ENCODE measurements at places on chromosomes 1 and 21.

GRCh38 chr1:227959325-227959860 lies 11.7 kb upstream of the WNT9A start:
- no peak for DNase-seq

GRCh38 chr1:46026531-46026930 lies 105.9 kb downstream of the PIK3R3 start:
- no peak for DNase-seq

DNA sequence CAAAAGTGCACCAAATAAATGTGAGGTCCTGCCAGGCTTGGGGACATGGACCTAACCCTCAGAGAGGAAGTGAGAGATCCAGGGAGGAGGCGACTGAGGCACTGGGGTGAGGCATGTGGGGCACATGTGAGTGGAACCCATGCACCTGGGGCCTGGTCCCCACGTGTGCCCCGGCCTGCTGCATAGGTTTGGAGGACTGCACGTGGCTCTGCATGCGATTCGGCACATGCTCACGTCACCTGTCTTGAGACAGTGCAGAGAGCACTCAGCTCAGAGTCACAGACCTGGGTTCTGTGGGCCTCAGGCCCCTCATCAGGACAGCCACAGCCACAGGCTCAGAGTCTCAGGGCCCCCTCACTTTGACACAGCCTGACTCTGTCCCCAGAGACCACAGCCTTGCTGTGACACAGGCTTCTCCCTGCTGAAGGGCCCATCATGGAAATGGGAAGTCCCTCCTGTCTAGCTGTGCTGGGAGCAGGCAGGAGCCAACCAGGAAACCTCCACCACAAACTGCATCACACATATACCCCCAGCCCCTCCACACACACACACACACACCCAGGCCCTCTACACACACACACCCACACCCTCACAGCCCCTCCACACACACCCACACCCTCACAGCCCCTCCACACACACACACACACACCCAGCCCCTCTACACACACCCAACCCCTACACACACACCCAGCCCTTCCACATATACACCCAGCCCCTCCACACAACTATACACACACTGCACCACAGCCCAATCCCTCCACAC lies 48.2 kb downstream of the SLC9A1 start:
- DNase-seq = peak; percentile 2

- DNase-seq = no peak
These were observed 35.6 kb downstream of the PTPN14 start for GRCh38 chr1:214515544-214516433.

DNA sequence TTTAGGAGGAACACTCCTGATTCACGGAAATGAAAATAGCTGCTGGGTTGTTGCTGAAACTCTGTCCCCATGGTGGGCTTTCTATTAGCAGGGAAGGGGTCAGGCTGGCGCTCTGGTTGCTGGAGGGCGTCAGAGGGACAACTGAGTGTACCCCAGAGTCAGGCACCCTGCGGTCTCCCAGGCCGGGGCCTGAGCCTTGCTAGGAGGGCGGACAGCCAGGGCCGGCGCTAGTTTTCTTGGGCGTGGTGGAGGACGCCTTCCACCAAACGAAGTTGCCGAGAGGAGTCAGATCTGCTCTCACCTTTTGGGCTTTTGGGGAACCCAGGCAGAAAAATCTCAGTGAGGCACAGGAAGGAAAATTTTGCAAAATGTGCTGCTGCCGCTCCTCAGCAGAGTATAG lies 54.8 kb downstream of the NGF start:
- DNase-seq = no peak

- no peak for DNase-seq
These were observed 2019.8 kb downstream of the NCAM2 start for GRCh38 chr21:23017989-23018388.

GRCh38 chr1:109385417-109385816 lies 12.3 kb downstream of the SORT1 start:
- no peak for DNase-seq

DNA sequence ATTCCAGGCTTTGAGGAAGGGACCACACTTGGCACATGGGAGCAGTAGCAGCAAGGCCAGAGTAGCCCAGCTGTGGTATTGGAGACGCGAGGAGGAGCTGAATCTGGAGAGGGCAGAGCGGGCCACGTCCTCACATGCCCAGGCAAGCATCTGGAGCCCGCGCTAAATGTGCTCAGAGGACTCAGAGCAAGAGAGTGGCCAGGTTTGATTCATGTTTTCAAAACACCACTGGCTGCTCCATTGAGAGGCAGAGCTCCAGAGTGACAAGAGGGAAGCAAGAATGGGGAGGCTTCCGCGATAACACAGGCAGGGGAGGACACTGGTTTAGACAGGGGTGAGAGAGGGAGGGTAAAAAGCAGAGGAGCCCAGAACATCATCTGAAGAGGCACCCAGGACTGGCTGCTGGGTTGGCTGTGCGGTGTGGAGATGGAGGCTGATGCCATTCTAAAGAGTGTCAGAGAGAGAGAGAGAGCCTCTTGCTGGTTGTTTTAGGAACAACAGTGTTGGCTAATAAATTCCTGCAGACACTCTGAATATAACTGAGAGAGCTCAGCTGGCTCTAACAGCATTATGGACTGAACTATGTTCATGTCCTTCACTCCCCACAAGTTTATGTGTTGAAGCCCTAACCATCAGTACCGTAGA lies 32.3 kb downstream of the RCAN1 start:
- DNase-seq = peak; percentile 33

DNA sequence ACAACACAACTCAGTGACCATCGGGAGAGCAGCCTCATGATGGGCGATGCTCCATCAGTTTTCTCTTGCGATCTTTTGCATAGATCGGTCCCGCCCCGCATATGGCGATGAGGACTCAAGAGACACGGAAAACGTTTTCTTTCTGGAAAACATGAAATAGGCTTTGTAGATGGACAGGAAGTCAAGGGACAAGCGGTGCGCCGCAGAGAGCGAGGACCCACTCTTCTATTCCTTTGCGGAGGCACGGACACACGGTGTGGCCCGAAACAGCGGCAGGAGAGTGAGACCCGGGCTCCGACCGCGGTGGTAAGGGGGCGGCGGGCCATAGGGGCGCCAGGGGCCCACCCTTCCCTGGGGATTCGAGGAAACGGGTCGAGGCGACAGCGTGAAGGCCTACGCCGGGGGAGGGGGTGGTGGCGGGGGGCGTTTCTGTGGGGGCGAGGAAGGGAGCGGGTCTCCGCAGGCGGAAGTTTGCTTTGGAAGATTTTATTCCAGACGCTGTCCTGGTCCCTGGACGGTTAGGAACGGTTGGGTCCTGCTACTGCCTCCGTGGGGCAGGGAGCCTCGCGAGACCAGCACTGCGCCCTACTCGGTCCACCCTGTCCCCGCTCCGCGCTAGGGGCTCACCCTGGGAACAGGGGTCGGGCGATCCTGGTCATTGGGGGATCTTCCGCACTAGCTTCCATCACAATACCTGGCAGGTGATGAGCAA lies 796 bp upstream of the TDRKH start:
- DNase-seq = no peak

GRCh38 chr21:45431781-45432572 lies 27.0 kb downstream of the COL18A1 start:
- DNase-seq = no peak

DNA sequence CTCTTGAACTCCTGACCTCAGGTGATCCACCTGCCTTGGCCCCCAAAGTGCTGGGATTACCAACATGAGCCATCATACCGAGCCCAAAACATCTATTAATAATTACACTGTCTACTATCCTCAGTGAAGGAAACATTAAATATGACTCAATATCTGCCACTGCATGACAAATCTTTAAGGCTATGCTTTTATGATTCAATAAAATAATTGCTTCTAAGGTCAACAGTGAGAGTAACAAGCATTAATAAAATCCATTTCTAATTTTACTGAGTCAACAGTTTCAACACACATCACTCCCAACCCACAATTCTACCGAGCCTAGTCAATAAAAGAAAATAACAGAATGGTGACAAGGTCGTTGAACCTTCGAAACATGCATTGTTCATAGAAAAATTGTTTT lies 125.5 kb upstream of the CHRM3 start:
- no peak for DNase-seq

GRCh38 chr1:235972311-235972689 lies 92.6 kb downstream of the NID1 start:
- no peak for DNase-seq

DNA sequence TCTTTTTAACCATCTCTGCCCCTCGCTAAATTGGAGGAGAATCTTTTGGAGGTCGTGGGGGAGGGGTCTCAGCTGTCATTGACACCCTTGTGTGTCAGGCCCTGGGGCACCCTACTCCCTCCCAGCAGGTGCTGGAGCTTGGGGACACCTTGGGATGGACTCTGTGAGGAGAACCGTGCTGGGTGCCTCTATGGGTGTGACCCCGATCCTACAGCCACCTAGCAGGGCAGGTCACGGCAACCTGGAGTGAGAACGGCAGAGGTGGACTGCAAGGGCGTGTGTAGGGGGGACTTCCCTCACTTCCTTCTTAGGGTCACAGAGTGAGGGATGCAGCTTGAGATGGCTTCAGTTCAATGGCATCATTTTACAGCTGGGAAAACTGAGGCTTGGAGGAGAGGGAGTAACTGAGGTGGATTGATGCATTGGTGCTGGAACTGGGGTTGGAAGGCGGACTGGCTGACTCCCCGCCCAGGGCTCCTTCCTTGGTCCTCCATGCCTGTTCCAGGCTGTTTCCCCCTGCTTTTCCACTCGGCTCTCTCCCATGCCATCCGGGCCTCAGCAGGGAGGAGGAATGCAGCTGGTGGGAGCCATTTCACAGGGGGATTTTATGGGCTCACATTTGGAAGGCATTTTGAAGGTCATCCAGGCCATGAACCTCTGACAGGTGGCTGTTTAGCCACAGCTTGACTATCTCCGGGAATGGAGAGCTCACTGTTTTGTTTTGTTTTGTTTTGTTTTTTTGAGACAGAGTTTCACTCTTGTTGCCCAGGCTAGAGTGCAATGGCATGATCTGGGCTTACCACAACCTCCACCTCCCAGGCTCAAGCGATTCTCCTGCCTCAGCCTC lies 18.8 kb upstream of the ARHGEF10L start:
- DNase-seq = no peak
